ENCODE measurements at places on chromosomes 7 and 10.

DNA sequence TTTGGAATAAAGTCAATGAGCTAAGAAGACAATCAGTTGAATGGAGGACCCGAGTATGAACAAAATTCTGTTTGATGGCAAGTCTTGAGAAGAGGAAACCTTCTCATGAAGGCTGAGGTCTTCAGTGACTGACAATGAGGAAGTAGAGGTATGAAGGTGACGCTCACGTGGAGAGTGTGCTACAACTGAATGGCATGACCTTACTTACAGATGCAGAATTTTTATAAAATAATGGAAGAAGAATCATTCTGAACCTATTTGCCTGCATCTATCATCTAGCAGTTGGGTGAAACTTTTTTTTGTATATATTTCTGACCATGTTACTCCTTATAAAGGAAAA lies 19.4 kb upstream of the SP4 start:
- no peak for DNase-seq

GRCh38 chr10:18738835-18739234 lies 79.6 kb downstream of the ARL5B start:
- DNase-seq, result no peak

DNA sequence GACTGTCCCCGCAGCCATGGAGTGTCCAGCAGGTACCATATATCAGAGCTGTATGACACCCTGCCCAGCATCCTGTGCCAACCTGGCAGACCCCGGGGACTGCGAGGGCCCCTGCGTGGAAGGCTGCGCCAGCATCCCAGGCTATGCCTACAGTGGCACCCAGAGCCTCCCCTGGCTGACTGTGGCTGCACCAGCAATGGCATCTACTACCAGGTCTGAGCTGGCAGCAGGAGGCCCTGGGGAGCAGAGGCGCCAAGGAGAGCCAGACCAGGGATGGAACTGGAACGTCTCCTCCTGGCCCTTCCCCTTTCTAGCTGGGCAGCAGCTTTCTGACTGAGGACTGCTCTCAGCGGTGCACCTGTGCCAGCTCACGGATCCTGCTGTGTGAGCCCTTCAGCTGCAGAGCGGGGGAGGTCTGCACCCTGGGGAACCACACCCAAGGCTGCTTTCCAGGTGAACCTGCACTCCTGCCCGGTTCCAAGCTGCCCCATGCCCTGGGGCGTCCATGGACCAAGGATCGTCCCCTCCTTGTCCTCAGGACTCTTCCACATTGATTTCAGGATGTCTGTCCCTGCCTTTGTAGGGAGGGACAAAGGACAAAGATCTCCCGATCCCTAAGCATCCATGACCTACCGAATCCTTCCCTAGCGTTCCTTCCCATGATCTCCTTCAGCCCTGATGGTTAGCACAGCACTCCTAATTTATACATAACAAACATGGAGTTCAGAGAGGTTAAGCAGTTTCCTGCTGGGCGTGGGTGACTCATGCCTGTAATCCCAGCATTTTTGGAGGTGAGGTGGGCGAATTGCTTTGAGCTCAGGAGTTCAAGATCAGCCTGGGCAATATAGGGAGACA lies 33.3 kb downstream of the EPHB4 start:
- no peak for DNase-seq

DNA sequence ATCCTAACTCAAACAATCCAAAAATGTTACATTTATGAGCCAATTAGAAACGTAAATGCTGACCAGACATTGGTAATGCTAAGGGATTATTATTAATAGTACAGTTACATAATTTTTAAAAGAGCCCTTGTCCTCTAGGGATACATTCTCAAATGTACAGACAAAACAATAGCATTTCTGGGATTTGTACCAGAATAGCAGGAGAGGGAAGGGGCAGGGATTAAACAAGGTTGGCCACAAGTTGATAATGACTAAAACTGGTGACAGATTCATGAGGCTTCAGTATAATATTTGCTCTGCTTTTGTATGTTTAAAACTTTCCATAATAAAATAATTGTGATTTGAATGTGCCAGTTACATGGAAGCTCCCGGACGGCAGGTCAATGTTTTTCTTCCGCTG lies 27.0 kb downstream of the HSPA12A start:
- no peak for DNase-seq

GRCh38 chr7:46909601-46910051 lies 672.3 kb downstream of the TNS3 start:
- no peak for DNase-seq

GRCh38 chr7:41573443-41573842 lies 129.4 kb downstream of the INHBA start:
- no peak for DNase-seq

- DNase-seq, result no peak
These were observed 205.2 kb downstream of the GLRX3 start for GRCh38 chr10:130341356-130341755.

GRCh38 chr7:115056019-115056418 lies 134.1 kb downstream of the MDFIC start:
- no peak for DNase-seq

DNA sequence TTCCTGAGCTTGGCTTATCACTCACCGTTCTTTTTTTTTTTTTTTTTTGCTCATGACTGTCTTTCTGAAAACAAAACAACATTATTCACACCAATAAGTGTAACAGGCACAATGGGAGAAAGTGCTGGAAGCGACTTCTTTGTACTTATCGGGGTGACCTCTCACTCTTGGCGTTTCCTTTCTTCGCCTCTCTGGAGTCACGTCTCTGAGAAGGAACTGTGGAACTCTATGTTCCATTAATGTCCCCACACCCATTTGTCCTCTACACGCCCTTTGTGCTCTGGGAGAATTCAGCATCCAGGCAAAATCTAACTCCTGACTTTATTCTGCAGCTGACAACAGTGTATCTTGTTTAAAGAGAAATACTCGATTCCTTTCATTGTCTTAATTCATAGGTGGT lies 70.8 kb upstream of the FAM204A start:
- no peak for DNase-seq

DNA sequence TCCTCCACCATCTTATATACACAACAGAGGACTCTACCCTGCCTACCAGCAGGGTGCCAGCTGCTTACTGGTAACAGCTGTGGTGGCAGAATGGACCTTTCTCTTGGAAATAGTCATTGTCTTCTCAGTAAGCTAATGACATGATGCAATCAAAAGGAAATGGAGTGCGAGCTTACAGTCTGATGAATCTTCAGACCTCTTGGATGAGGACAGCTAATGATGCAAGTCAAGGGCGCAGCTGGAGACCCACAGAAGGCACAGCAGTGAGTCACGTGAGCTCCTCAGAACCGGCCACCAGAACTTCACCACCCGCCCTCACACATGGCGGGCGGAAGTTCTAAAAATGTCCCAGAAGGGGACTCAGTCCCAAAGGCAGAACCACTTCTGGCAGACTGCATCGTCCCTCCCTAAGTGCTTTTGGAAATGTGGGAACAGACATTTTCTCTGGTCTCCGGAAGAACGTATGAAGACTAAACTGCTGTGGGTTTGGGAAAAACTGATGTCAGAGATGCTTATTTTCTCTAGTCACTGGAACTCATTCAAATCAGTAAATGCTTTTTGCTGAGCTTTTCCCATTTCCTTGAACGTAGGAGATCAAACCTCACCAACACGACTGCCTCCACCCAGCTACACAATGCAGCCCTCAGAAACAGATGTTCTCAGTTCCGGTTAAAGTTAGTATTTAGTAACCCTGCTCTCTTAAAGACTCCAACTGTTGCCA lies 96.4 kb downstream of the FAS start:
- DNase-seq, result peak; percentile 44

GRCh38 chr7:121138262-121138933 lies 149.9 kb downstream of the CPED1 start:
- DNase-seq, result no peak

GRCh38 chr7:127239814-127240213 lies 12.9 kb downstream of the GRM8 start:
- DNase-seq, result no peak

- DNase-seq, result no peak
These were observed 70.1 kb upstream of the RAB11FIP2 start for GRCh38 chr10:118116715-118117449.

DNA sequence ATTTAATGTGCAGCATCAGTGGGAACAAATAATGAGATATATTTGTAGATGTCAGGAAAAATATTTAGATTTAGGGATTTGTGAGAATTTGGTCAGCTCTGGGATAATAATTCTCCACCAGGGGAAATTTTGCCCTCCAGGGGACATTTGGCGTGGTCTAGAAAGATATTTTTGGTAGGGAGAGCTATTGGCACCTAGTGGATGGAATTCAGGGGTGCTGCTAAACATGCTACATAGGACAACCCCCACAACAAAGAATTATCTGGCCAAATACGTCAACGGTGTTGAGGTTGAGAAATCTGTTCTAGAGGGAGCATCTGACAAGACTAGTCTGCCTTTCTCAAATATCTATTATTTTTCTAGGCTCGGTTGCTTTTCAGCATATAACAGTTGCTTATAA lies 2.1 kb downstream of the ADK start:
- no peak for DNase-seq

DNA sequence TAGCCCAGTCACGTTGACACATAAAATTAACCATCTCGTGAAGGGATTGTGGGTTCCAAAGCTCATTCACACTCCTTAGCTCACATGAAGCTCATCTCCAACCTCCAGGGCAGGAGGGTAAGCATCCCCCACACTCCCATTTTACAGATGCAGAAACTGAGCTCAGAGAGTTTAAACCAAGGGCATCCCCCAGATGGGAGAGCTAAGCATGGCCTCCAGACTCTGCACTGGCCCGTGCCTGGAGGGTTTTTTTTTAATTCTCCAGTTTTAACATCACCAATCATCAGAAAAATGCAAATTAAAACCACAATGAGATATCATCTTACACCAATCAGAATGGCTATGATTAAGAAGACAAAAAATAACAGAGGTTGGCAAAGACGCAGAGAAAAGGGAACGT lies 53.3 kb upstream of the TCF7L2 start:
- DNase-seq, result no peak

DNA sequence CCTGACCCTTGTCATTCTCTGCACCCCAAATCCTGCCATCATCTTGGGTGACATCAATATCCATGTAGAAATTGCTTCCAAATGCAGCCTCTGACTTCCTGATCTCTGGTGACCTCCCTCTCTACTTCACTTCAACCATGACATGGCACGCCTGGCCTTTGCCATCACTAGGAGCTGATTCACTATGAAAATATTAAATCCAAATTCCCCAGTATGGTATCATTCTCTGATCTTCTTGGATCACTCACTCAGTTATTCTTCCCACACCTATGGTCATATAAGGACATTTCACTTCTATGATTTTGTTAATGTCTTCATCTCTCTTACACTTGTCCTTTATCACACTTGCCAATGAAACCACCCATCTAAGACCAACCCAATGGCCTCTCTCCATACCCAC lies 73.7 kb upstream of the ODAD2 start:
- no peak for DNase-seq

- no peak for DNase-seq
These were observed 163.9 kb upstream of the AUTS2 start for GRCh38 chr7:69434398-69434815.

- DNase-seq, result no peak
These were observed 4.7 kb downstream of the DNAH11 start for GRCh38 chr7:21547501-21547900.

GRCh38 chr7:21383227-21384220 lies 44.4 kb upstream of the SP4 start:
- DNase-seq, result no peak

- no peak for DNase-seq
These were observed 412.8 kb upstream of the GALNT17 start for GRCh38 chr7:70719125-70719524.

- DNase-seq, result no peak
These were observed 22.9 kb downstream of the ABRAXAS2 start for GRCh38 chr10:124824507-124824906.

DNA sequence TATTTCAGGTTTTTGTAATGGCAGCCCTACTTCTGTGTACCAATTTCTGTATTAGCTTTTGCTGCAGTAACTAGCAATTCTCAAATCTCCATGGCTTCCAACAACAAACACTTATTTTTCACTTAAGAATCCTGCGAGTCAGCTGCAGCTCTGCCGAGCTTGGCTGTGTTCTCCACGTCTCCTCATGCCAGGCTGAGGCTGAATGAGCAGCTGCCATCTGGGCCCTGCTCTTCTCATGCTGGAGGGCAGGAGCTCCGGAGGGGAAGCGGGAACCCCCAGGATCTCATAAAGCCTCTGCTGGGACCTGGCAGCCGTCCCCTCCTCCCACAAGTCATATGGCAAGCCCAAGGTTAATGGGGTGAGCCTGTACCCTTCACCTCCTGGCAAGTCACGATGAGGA lies 591.1 kb downstream of the SDK1 start:
- DNase-seq, result no peak

GRCh38 chr7:137305901-137306621 lies 37.5 kb downstream of the PTN start:
- DNase-seq, result no peak

GRCh38 chr7:78770422-78771410 lies 682.8 kb downstream of the MAGI2 start:
- DNase-seq, result no peak

GRCh38 chr10:11113156-11113555 lies 95.5 kb downstream of the CELF2 start:
- DNase-seq, result no peak

DNA sequence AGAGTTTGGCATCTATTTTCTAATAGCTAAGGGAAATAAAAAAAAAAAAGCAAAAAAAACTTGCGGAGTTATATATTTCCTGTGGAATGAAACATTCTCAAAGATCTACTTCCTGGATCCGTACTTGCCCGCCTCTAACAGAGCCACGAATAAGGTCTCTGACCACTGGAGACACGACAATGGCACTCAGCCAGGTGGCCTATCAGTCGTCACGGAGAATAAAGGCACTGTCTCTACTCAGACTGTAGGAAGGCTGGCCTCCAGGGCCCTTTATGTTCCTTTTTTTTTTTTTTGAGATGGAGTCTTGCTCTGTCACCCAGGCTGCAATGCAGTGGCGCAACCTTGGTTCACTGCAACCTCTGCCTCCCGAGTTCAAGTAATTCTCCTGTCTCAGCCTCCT lies 58.7 kb downstream of the RGS10 start:
- no peak for DNase-seq

GRCh38 chr7:123979876-123980275 lies 53.0 kb downstream of the TMEM229A start:
- DNase-seq, result no peak
